Uterine smooth muscle cell (primary cell): ENCODE measurements at places on chromosomes 16 and 17. TPM values are rescaled to one million over a fixed set of nuclear protein-coding genes. Genes with fewer than 3 reads are reported as not detected.

KRTAP2-2 gene
- total RNA-seq = not detected in 2 replicates

CACNG1 gene
- not detected in 2 replicates for total RNA-seq

KRT27 gene
- not detected in 2 replicates for total RNA-seq

ZNF23 gene
- 14.2 and 17.2 TPM in 2 replicates for total RNA-seq

GDPD1 gene
- 1.7 and 2.2 TPM in 2 replicates for total RNA-seq

TMEM92 gene
- total RNA-seq = not detected in 2 replicates

EPX gene
- total RNA-seq = not detected in 2 replicates

GALR2 gene
- not detected in 2 replicates for total RNA-seq

ABCC3 gene
- total RNA-seq = 2.2 and 8.7 TPM in 2 replicates

TBC1D3 gene
- not detected in 2 replicates for total RNA-seq

RAB11FIP4 gene
- 0.12 and 0.66 TPM in 2 replicates for total RNA-seq

NEK8 gene
- 3.0 and 3.5 TPM in 2 replicates for total RNA-seq
